CD4-positive, alpha-beta T cell (primary cell): ENCODE measurements at places on chromosomes 5 and 9.

DNA sequence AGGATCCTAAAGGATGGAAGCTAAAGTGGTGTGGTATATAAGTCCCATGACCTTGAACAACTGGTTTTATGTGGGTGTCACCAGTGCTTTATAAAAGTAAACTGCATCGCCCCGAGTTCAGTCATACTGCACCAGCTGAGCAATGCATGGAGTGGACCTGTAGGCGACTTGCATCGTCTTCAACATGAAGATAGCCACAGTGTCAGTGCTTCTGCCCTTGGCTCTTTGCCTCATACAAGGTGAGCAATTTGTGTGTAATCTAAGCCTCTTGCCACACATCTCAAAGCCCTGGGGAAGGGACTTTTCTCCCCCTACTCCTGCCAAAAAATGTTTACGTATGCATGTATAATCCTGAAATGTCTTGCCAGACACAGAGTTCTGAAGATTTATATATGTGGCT is at the start of gene SPINK5:
Gene SPINK5 (plus strand): TSS at position 120 of the 400 bp plus-strand sequence. CDS start 65 bp downstream, at position 185.
- H3K36me3 ChIP-seq, result no peaks in the 10 kb centered on the region
- H3K4me1 ChIP-seq, result no peaks in the 10 kb centered on the region
- H3K27ac ChIP-seq, result no peak within 1 kb of the TSS
- no peak for DNase-seq

DNA sequence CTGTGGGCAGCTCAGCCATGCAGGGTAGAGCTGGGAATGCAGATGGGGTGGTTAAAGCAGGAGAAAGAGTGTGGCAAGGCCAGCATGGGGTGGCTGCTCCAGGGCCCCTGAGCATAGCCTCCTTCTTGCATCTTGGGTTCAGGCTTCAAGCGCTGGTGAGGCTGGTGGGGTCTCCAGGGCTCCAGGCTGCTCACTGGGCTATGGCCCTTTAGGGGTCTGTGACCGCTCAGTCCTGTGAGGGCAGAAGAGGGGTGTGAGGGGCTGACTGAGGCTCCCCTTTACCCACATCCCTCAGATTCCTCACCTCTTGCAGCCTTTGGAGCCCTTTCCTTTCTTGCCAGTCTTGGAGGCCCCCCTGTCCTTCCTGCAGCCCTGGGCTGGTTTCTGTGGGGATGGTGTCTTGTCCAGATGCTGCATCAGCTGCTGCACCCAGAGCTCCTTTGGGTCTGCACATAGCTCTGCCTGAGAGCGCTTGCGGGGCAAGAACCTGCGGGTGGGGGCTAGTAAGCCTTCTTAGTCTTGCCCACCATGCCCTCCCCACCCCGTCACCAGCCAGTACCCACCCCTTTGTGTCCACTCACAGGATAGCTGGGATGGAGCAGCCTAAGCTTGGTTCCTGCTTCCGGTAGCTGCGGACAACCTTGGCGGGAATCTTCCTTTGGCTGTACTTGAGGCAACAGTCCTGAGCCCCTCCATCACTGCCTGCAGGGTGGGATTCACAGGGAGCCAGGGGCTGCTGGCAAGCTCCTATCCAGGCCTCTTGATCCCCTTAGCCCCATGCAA is 549 bp downstream of the CCL21 start:
- no peak overlapping the region for H3K4me3 ChIP-seq
- H3K27me3 ChIP-seq, result no peaks in the 10 kb centered on the region
- no peak for DNase-seq
- H3K27ac ChIP-seq, result no peak overlapping the region
- no peaks in the 10 kb centered on the region for H3K4me1 ChIP-seq

DNA sequence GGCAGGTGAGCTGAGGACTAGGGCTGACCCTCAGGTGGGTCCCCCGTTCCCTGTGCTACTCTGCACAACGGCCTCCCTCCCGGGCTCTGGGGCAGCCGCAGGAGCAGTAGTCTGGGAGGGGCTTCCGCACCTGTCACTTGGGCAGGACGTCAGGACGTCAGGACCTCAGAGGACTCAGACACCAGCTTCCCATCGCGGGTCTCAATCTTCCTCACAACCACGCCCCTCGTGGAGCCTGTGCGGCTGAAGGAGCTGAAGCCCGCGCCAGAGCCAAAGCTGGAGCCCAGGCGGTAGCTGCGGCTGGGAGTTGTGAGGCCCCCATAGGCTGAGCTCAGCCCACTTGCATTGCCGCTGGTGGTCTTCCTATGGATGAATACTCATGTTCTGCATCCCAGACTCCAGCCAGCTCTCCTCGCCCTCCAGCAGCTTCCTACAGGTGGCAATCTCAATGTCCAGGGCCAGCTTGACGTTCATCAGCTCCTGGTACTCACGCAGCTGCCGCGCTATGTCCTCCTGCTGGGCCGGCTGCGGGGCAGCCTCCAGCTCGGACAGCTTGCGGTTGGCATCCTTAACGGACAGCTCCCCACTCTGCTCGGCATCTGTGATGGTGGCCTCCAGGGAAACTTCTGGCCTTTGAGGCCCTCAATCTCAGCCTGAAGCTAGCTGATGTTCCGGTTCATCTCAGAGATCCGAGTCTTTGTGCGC is 381.4 kb upstream of the RGMB start:
- H3K4me3 ChIP-seq, result no peak overlapping the region
- H3K27ac ChIP-seq, result no peak overlapping the region
- H3K36me3 ChIP-seq, result no peaks in the 10 kb centered on the region
- H3K4me1 ChIP-seq, result no peaks in the 10 kb centered on the region
- no peaks in the 10 kb centered on the region for H3K27me3 ChIP-seq

GRCh38 chr5:122144236-122144635 is 14.9 kb downstream of the ZNF474 start:
- H3K27ac ChIP-seq, result no peak overlapping the region
- no peak for DNase-seq
- no peaks in the 10 kb centered on the region for H3K4me1 ChIP-seq
- no peaks in the 10 kb centered on the region for H3K36me3 ChIP-seq

- no peak for DNase-seq
- H3K27ac ChIP-seq, result no peak overlapping the region
- no peaks in the 10 kb centered on the region for H3K36me3 ChIP-seq
Observed at GRCh38 chr5:127936439-127936972, 147.1 kb upstream of the SLC12A2 start.

DNA sequence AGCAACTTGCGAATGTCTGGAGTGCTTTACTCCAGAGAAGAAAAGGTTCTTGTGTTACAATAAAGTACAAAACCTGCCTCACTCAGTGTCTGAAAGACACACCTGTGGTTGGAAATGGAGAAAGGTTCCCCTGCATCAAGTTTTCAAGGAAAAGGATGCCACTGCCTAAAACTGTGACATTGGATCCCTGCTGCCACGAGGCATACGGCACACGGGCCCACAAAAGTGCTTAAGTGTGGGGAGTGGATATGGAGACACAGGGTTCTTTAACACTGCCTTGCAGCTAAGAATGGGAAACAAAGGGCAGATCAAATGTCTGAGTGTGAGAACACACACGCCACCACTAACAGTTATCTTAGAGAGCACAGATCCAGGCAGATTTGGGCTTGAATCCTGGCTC is 75.0 kb downstream of the NIPSNAP3B start:
- no peak for DNase-seq
- H3K4me1 ChIP-seq, result peaks cover 10% of the 10 kb centered on the region
- H3K27ac ChIP-seq, result no peak overlapping the region
- H3K36me3 ChIP-seq, result peaks cover 10% of the 10 kb centered on the region
- no peaks in the 10 kb centered on the region for H3K27me3 ChIP-seq
- H3K4me3 ChIP-seq, result no peak overlapping the region

- no peaks in the 10 kb centered on the region for H3K36me3 ChIP-seq
- H3K4me3 ChIP-seq, result no peak overlapping the region
- H3K27me3 ChIP-seq, result no peaks in the 10 kb centered on the region
- no peaks in the 10 kb centered on the region for H3K4me1 ChIP-seq
- no peak overlapping the region for H3K27ac ChIP-seq
- no peak for DNase-seq
Observed at GRCh38 chr9:108437656-108438055, 418.1 kb downstream of the ACTL7B start.

DNA sequence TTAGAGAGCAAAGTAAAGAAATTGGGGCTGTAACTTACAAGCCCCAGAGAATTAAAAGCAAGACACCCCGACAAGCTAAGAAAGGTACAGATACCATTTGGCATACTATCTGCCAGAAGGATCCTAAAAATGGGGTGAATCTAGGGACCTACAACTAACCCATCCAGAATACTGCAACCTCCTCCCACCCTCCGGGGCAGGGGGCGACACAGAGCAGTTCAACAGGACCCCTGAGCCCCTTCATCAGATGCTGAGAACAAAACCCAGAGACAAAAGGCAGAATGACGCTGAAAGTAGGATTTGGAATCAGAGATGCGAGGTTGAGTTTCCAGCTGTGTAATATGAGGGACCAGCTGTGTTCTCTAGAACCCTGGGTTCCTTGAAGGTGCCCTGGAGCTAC is 71.2 kb downstream of the EPB41L4B start:
- no peaks in the 10 kb centered on the region for H3K36me3 ChIP-seq
- H3K27ac ChIP-seq, result no peak overlapping the region
- H3K4me3 ChIP-seq, result no peak overlapping the region
- DNase-seq, result no peak
- H3K4me1 ChIP-seq, result no peaks in the 10 kb centered on the region
- no peaks in the 10 kb centered on the region for H3K27me3 ChIP-seq

DNA sequence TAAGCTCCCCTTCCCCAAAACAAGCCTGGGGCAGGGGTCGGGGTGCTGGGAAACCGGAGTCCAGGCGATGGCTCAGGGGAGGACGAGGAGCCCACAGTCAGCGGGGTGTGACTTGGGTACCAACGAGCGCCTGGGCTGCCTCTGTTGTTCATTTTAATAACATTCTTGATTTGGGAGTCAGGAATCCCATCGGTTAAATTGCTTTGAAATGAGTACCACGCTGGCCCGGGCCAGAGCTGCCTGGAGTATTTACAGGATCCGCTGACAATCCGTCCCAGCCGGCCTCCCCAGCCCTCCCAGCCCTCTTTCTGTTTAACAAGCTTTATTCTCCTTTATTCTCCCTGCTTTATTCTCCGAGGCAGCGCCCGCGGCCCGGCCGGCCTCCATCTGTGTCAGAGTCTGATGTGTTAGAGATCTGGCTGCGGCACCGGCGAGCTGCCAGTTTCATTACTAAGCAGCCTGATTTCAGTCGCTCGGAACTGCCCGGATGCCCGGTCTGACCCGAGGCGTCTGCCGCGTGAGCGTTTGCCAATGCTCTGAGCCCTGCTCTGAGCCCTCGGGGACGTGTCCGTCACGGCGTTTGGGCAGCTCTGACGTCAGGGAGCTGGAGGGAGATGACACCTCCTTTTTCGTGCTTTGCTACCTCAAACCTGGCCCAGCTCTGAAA is 16.5 kb upstream of the QRFP start:
- H3K27ac ChIP-seq, result no peak overlapping the region
- DNase-seq, result no peak
- no peaks in the 10 kb centered on the region for H3K36me3 ChIP-seq
- H3K4me1 ChIP-seq, result no peaks in the 10 kb centered on the region
- no peaks in the 10 kb centered on the region for H3K27me3 ChIP-seq
- no peak overlapping the region for H3K4me3 ChIP-seq

- H3K27me3 ChIP-seq, result no peaks in the 10 kb centered on the region
- no peaks in the 10 kb centered on the region for H3K4me1 ChIP-seq
- no peaks in the 10 kb centered on the region for H3K36me3 ChIP-seq
- DNase-seq, result no peak
- no peak overlapping the region for H3K27ac ChIP-seq
- no peak overlapping the region for H3K4me3 ChIP-seq
Observed at GRCh38 chr5:72378639-72379289, 58.6 kb downstream of the PTCD2 start.

DNA sequence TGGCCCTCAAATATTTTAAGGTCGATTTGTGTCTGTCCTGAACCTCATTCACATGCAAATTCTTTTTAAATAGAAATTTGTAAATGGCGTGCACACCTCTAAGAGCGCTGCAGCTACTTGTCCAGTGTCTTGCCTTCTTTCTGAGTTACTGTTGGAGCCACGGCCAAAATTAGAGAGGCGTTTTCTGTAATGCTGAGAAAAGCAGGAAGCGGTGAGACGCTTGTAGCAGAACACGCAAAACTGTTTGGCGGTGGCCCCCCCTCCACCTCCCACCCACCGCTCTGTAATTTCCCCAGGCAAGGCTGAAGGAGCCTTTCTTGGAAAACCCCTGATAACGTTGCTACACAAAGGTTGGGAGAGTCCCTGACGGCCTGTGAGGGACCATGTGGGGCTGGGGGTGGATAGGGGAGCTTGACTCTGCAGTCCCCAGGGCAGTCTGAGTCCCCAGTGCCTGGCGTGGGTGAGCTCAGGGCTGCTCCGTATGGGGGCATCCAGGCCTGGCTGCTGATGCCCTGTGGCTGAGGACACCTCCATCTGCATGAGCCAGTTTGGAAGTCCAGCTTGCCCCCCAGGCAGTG is 96.5 kb downstream of the GADD45G start:
- no peaks in the 10 kb centered on the region for H3K36me3 ChIP-seq
- peak; percentile 81 for DNase-seq
- H3K27ac ChIP-seq, result no peak overlapping the region
- H3K4me3 ChIP-seq, result peak overlapping the region; percentile 28
- no peaks in the 10 kb centered on the region for H3K27me3 ChIP-seq

DNA sequence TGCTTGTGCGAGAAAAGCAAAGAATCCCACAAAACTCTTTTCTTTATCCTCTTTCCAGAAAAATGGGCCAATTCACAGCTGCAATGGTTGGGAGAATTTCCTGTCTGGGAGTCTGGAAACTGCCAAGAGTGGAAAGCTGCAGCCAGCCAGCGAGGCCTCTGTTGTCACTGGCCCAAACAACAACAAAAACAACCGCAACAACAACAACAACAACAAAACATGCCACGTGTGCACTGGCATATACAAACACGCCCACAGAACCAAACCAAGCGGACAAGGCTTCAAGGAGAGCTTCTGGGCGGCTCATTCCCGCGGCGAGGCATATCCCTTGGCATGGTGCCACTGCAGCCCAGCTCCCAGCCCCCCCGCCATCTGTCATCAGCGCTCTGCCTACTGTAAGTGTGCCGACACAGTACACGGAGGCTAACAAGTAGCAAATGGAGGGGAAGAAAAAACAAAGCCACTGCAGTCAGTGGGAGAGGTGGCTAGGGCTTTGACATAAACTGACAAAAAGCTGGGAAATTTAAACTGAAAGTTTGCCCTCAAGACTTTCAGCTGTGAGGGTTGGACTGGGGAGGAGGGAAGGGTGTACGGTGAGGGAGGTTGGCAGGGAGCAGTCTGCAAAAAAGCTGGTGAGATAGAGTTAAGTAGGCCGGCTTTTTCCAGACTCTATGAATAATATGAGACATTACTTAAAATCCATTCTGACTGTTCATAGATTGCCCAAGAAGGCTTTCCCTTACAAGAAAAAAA is 165.0 kb upstream of the ZNF462 start:
- no peaks in the 10 kb centered on the region for H3K27me3 ChIP-seq
- no peak overlapping the region for H3K4me3 ChIP-seq
- DNase-seq, result no peak
- H3K36me3 ChIP-seq, result no peaks in the 10 kb centered on the region

DNA sequence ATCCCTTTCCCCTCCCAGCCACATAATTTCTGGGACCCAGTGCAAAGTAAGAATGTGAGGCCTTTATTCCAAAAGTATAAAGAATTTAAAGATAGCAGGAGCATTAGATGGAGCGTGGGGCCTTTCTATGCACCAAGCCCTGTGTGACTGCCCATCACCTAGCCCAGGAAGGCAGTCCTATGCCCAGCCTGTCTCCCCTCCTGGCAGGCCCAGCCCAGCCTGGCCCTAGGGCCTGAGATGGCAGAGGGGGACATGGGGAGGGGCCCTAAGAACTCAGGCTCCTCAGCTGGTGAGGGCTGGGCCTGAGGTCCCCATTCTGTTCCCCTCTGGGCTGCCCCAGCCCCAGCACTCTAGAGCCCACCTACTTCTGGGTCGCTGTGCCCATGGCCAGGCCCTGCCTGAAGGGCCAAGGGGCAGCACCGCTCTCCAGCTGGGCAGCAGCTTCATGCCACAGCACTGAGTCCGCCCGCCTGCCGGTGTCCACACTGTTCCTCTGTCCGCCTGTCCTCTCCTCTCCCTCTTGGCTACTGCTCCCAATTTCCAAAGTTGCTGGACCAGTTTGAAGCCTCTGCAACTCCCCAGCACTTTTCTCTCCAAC is 995 bp upstream of the SLC23A1 start:
- DNase-seq, result no peak
- no peaks in the 10 kb centered on the region for H3K36me3 ChIP-seq
- H3K27me3 ChIP-seq, result no peaks in the 10 kb centered on the region
- no peak overlapping the region for H3K4me3 ChIP-seq
- peak overlapping the region; percentile 71 for H3K27ac ChIP-seq
